ENCODE measurements at places on chromosomes 1 and 21.

- no peak for DNase-seq
These were observed 147.0 kb upstream of the COA6 start for GRCh38 chr1:234226113-234226818.

- DNase-seq, result no peak
These were observed 3.3 kb upstream of the ATP6V1G3 start for GRCh38 chr1:198543670-198544260.

- no peak for DNase-seq
These were observed 121.3 kb downstream of the SEC16B start for GRCh38 chr1:177848577-177848976.

DNA sequence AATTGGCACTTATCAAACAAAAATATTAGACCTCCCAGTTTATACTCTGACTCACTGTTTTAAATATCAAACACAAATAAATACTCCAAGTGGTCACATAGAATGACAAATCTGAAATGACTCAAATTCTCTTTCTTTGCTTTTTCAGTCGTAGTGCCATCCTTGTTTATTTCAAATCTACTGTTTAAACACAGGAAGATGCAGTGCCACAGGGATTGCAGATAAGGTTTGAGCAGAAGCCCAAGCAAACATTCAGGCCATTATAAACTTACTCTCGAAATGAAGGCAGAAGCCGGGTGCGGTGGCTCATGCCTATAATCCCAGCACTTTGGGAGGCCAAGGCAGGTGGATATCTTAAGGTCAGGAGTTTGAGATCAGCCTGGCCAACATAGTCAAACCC, 255.4 kb upstream of the PLXNA2 start:
- DNase-seq, result no peak

- no peak for DNase-seq
These were observed 15.9 kb downstream of the TMEM63A start for GRCh38 chr1:225866061-225866837.

All from large intestine (tissue), 12 donors.